ENCODE measurements at places on chromosomes 1 and 21.

DNA sequence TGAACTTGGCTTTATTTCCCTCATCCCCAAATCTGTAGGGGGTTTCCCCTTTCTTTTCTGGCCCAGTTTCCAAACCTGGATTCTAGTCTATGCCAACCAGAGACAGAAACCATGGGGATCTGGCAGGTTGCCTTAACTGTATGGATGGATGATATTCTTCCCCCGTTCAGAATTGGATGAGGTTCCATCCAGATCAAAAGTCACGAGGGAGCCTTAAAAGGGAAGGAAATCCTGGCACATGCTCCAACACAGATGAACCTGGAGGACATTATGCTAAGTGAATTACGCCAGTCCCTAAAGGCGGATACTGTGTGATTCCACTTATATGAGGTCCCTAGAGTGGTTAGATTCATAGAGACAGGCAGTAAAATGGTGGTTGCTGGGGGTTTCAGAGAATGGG, 124.4 kb downstream of the HUNK start:
- no peak for DNase-seq

DNA sequence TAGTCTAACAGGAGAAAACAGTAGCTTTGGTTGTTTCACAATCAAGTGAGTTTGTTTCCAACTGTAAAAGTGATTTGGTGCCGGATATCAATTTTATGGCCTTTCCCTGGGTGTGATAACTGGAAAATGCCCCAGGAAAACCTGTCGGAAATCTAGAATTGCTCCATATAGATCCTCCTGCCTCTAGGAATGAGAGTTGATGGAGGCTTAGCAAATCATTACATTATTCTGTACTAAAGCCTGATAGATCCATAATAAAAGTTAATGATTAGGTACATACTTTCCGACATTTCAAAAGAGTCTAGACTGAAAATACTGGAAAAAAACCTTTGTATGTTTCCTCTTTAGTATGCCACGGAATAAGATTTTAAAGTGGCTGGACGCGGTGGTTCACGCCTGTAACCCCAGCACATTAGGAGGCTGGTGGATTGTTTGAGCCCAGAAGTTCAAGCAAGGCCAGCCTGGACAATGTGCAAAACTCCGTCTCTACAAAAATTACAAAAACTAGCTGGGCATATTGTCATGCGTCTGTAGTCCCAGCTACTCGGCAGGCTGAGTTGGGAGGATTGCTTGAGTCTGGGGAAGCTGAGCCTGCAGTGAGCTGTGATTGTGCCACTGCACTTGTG, 70.0 kb upstream of the SLC45A1 start:
- no peak for DNase-seq

- DNase-seq = no peak
Observed at GRCh38 chr1:235336903-235337302, 8.5 kb downstream of the GGPS1 start.

- no peak for DNase-seq
Observed at GRCh38 chr1:179217943-179218507, 11.5 kb downstream of the ABL2 start.

DNA sequence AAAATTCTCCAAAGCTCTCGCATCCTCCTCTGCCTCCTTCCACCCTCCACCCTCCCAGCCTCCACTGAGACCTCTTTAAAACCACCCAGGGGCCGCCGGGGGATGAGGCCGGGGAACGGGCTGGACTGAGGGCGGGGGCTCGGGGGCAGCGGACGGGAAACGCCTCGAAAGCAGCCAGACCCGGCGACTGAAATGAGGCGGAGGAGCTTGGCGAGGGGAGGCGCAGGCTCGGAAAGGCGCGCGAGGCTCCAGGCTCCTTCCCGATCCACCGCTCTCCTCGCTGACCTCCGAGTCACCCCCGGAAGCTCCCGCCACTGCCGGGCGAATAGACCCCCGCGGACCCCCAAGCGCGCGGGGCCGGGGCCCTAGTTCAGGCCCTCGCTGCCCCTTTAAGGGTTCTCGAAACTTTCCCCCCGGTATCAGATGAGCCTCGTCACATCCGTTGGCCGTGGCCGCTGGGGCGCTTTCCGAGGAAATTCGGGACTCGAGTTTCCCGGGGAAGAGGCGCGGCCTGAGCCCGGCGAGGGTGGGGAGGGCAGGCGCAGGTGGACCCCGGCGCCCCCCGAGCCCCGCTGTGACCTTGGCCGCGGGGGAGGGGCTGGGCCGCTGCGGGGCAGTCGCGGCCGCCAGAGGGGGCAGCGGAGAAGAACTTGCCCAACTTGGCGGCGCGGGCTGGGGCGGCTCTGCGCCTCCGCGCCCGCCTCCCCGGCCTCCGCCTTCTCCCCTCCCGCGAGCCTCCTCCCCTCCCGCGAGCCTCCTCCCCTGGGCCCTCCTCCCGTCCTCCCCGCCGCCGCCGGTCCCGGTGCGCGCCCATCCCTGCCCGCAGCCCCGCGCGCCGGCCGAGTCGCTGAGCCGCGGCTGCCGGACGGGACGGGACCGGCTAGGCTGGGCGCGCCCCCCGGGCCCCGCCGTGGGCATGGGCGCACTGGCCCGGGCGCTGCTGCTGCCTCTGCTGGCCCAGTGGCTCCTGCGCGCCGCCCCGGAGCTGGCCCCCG, at the start of gene BACE2:
BACE2 (plus strand) TSS at position 813 of the 995 bp plus-strand sequence; CDS start at position 917, 104 bp downstream.
- DNase-seq = peak; percentile 5

GRCh38 chr1:205843036-205843859, 6.7 kb downstream of the PM20D1 start:
- no peak for DNase-seq

DNA sequence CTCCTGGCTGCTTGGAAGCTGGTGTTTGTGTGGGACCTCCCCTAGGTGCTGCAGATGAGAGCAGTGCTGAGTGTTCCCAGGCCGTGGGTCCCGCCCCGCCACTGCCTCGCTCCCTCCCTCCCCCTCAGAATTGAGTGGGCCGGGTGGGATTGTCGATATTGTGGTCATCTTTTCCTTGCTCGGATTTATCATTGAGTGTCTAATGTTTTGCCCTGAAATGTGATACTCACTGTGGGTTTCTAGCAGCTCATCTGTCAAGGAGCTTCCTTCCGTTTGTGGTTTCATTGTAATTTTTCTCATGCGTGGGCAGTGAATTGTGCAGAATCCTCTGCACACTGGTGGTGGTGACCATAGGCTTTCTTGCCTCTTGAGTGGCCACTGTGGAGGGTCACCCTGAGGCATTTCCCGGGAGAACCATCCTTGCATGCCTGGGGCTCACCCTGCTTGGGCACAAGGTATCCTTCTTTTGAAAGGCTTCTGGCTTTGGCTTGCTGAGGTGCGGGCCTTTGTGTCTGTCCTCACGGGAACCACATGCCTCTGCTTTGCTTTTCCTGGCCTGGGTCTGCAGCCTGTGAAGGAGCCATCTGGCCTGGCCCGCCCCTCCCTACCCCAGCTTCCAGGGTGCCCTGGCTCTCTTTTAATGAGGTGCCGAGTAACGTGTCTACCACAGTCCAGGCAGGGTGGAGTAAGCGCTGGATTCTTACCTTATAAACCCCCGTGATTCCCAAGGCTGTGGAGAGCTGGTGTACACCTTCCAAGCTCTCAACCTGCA, 25.6 kb downstream of the SLX9 start:
- no peak for DNase-seq

- no peak for DNase-seq
Observed at GRCh38 chr1:219732814-219733491, 120.0 kb upstream of the ZC3H11B start.

DNA sequence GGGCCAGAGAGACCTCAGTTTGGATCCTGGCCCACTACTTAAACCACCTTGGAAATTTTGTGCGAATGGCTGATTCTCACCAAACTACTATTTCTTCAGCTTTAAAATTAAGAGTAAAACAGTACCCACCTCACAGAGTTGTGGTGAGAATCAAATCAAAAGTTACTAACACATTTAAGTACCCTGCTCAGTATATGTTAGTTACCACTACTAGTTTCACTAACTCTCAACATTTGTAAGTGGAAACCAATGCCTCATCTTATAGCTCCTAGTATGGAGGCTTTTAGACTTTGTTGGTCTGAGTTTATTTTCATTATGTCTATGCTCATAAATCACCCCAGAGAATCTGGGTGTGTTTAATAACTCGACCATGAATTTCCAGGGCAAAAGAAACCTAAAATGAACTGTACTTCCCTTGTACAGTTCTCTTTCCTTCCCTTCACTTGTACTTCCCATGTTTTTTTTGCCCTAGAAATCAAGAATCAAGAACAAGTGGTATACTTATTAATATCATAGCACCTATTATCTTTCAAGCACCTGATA, 11.6 kb upstream of the SERBP1 start:
- DNase-seq = no peak

DNA sequence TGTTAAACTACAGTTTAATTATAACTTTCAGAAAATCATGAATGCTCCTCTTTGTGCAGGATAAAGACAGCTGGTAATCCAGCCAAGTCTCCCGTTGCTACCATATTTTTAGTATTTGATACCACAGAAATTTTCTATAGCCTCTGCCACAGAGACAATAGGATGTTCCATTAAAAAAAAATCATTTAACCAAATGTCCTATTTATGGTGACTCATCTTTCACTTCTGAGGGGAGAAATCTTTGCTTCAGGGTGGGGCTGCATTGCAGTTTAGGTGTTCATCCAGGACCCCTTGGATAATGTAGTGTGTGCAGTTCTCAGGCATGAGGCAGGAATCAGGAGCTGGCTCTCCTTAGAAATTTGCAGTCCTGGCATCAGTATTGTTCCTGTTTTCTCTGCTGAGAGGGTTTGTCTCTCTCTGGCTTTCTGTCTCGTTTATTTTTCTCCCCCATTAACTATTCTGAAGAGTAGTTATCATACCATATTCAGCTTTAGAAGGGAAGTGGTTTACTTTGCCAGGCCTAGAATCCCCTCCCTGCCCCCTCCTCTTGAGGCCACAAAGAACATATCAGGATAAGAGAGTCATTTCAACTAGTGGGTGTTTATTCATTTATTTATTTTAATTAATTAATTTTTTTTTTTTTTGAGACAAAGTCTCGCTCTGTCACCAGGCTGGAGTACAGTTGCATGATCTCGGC, 3.1 kb downstream of the PRUNE1 start:
- no peak for DNase-seq

- no peak for DNase-seq
Observed at GRCh38 chr1:54499360-54500106, 48.5 kb upstream of the ACOT11 start.

- no peak for DNase-seq
Observed at GRCh38 chr1:203763505-203763904, 1.5 kb upstream of the LAX1 start.

GRCh38 chr21:26776310-26777021, 68.7 kb downstream of the ADAMTS1 start:
- no peak for DNase-seq

- no peak for DNase-seq
Observed at GRCh38 chr1:33004613-33005012, 32.1 kb downstream of the AK2 start.

DNA sequence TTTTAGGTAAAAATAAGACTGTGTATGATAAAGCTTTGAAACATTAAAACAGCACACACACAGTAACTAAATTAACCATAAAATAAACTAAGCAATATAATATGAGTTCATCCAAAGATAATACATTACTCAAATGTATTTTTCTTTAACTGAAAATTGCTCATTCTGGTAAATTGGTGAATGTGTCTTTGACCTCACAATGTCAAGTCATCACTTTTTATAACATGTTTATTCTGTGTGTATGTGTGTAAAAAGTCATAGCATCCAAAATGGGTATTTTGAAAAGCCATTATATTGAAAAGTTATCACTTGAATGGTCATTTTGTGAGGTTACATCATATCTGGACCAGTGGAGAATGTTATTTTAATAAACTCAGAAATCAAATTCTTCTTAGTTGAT, 724.6 kb downstream of the ADGRL2 start:
- no peak for DNase-seq

DNA sequence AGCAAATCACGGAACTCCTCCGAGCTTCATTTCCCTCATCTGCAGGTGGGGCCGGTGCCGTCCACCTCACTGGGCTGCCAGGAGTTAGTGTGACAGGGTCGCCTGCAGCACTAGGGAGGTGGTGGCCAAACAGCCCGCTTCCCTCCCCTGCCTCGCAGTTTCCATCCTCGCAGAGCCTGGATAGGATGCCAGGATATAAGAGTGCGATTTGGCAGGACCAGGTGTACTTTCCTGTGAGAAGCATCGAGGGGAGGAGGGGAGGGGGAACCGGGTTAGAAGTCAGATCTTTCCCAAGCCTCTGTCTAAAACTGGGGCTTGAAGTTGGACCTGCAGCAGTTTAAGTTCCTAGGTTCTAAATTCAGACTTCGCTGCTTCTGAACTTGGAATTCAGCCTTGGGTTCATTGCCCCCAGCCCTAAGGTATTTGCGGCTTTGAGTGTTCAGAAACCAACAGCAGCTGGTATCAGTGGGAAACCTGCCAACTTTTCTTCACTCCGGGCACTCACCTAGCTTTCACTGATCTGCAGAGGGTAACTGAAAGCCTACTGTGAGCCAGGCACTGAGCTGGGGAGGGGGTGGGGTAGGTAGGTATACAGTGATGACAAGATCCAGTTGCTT, 1.7 kb upstream of the JUN start:
- no peak for DNase-seq

DNA sequence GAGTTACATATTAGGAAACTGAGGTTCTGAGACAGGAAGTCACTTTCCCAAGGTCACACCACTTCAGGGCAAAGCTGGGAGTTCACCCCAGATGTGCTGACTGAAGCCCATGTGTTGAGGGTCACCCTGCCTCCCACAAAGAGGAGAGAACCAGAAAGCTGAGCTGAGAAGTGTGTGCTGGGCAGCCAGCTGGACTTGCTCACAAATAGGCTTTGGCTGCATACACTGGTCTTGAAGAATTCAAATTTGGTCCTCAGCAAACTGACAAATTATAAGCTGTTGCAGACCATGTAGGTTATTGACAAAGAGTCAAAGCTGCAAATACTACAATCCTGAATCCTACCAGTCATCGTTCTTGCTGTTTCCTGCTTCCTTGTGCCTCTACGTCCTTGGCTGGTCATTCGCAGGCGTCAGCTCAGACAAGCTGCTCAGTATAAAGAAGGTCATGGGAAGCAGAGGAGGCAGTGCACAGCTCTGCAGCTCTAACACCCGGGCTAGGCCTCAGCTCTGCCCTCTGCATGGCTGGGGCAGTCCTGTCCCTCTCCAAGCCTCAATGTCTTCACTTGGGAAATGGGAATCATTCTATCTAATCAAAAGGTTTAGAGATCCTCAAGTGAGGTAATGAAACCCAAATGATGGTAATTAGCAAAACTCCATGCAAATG, 40.0 kb downstream of the CDCP2 start:
- no peak for DNase-seq
